ENCODE measurements at places on chromosomes 5 and 9.

GRCh38 chr9:129568560-129569501 is 52.1 kb downstream of the C9orf50 start:
- DNase-seq: no peak

DNA sequence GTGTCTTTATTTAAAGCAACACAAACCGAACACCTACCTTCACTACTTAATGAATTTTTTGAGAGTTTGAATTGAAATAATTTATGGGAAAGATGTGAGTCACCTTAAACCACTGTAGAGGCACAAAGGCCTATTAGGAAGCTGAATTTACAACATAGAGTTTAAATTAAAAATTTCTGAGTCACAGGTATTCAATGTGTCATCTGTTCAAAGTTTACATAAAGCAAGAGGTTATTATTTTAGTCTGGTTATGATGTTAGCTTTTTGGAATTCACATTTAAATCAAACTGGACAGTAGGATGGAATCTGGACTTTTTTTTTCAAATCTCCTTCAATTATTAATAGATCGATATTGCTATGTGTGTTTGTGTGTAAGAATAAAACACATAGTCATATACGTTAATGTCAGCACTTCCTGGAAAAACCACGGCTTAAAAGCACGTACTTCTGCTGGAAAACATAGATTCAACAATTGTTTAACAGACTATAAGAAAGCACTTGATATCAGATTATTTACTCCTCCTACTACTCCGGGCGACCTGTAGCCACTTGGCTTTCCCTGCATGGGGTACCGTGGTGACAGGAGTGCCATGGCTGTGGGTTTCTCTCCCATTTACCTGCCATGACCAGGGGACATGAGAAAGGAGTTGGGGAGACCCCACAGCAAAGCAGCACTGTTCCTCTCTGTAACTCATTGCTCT is 638.6 kb downstream of the SEMA5A start:
- DNase-seq: no peak

DNA sequence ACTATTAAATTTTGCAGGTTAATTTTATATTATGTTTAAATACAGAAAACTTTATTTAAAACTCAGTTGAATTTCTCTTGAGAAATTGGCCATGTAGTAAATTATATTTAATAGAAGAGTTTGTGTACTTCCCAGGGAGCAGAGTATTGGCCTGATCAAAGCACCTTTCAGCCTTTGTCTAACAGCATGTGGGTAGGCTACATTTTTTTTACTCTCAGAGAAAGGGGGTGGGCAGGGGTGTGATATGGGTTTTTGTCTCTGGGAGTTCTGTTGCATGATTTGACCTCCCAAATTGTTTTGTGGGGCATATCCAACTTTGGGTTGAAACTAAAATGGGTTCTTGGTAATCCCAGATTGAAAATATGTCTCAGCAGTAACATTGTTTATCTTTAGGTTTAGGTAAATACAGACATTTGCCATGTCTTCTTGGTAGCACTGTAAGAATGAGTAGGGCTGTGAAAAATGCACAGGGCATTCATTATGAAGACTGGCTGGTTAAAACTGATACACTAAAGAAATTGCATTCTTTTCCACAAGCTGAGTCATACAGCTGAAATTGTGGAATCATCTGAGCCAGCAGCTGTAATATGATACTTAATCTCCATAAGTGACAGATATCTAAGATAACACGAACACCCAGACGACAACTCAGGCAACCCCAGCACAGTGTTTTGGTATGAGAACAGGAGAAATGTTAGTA is 75.4 kb upstream of the CDKN2B start:
- DNase-seq: no peak

DNA sequence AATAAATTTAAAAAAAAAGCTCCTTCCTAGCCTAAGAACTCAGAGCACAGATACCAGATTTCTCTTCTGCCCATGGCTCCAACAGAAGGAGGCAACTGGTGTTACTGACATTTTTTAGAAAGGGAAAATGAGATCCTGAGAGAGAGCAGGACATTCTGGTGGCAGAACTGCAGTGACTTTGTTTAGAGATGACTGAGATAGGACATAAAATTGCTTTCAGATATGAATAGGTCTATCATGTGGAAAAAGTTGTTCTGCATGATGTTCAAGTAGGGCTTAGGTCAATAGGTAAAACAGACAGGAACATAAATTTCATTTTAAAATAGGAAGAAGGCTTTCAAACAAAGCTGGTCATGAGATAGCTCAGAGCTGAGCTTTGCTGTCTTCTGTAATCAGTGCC is 49.6 kb downstream of the NIPAL4 start:
- DNase-seq: no peak

DNA sequence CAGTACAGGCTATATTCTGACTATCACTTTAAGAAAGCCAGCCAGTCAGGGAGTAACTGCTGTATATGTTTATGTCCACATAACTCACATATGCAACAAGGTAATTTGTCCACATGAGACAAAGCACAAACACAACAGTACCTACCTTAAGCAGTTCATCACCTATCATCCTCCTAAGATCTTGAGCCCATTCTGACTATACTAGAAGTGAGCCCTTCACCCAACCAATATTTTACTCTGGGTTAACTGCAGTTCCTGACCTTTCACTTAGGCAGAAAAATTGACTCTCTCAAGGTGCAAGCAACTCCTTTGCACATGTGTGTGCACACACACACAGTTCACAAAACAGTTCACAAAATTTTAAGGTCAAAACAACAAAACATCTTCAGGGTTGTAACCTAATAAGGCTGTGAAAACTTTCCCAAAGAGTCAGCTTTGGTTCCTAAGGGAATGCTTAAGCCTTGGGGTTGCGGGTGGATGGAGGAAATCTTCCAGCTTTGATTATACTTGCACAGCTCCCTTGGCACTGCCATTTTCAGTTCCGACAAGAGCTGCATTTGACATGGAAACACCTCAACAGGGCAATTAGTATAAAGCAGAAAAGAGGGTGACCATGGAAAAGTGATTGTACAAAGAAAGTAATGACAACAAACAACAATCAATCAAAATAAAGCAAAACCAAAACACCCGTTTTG is 215.3 kb downstream of the NFIB start:
- DNase-seq: no peak

- no peak for DNase-seq
These were observed 76.4 kb downstream of the SNX24 start for GRCh38 chr5:122921826-122922225.

DNA sequence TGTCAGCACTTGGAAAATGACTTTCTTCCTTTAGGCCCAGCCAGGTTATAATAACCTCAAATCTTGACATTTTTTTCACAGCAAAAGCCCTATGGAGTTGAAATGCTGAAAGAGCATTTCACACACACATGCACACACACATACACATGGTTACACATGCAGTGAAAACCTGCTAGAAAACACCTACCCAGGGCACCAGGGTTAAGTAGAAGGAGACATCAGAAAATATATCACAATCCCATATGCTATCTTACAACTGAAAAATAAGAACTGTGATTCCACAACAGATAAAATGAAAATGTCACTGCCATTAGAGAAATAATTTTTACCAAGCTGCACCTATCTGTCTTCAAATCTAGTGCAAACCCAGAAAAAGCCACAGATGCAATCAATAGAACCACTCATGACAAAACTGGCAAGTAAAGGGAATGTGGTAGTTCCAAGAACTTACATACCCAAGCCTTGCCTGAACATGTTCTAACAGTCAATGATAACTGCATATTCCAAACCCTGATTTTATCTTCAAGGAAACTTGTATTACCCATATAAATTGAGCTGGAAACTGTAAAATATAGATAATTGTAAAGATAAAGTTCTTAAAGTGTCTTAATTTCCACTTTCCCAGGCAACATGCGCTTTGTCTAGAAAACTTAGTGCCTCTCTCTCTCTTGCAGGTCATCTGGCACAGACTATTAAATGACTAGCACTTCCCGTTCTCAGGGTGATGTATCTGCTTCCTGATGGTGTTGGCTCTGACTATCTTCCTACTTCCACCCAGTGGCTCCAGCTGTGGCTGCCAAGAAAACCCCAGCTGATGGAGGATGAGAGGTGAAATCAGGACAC is 250.2 kb upstream of the PTGER4 start:
- no peak for DNase-seq

DNA sequence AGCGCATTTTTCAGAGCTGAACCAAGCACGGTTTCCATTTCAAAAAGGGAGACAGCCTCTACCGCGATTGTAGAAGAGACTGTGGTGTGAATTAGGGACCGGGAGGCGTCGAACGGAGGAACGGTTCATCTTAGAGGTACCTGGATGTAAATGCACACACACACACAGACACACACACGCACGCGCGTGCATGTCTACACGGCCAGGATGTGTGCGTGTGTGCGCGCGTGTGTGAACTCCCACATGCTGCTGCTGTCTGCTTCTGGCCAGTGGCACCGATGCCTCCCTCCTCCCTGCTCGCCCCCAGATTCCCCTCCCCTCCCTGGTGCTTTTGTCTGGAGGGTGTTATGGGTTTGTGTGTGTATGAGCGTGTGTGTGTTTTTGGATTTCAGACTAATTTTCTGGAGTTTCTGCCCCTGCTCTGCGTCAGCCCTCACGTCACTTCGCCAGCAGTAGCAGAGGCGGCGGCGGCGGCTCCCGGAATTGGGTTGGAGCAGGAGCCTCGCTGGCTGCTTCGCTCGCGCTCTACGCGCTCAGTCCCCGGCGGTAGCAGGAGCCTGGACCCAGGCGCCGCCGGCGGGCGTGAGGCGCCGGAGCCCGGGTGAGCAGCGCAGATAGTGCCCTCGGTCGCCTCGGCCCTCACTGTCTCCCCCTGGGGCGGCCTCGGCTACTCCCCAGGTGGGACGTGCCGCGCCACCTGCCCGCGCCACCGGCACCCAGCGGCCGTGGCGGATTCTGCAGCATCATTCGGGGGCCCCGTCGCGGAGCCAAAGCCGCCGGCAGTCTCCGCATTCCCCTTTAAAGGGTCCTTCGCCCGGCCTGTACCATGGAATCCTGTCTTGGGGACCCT is at the start of gene NTRK2:
Gene NTRK2, plus strand, starts transcription at position 442 of the 850 bp plus-strand sequence. CDS start 1,020 bp downstream, outside the sequence.
- no peak for DNase-seq

- DNase-seq: no peak
These were observed 5.1 kb downstream of the TLN1 start for GRCh38 chr9:35726931-35727330.

DNA sequence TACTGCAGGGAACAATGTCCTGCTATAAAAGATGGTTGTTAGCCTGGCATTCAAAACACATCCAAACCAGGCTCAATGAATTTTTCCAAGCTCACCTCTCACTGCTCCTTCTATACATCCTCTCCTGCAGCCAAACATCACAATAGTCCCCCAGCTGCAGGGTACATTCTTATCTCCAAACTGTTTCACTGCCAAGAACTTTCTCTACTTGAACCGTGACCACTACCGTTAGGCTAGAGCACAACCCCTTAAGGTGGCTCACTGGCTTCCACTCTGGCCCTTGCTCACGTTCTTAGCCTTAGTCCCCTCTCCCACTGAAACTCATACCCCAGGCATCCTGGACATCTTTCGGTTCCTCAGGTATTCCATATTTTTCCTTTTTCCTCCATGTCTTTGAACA is 29.0 kb upstream of the ANXA6 start:
- no peak for DNase-seq

- DNase-seq: no peak
These were observed 36.4 kb downstream of the PARP8 start for GRCh38 chr5:50702615-50703366.

- DNase-seq: no peak
These were observed 56.9 kb downstream of the AHRR start for GRCh38 chr5:378301-378891.

GRCh38 chr5:171149333-171149732 is 159.7 kb upstream of the TLX3 start:
- no peak for DNase-seq

DNA sequence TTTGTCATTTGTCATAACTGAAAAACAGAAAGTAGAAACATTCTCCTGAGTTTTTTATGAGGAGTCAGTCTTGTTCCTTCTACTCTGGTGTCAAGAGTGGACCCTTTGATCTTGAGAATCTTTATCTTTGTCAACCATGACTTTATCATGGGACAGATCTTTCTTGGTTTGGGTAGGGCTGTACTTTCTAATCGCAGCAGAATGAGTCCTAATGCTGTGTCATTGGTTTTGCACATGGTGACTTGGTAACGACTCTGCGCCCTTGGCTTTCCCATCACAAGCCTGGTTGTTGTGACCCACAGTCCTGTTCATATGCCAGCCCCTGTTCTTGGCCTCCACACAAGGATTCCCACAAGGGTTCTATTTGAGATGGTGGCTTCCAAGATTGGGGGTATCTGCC is 45.6 kb downstream of the AOPEP start:
- no peak for DNase-seq

DNA sequence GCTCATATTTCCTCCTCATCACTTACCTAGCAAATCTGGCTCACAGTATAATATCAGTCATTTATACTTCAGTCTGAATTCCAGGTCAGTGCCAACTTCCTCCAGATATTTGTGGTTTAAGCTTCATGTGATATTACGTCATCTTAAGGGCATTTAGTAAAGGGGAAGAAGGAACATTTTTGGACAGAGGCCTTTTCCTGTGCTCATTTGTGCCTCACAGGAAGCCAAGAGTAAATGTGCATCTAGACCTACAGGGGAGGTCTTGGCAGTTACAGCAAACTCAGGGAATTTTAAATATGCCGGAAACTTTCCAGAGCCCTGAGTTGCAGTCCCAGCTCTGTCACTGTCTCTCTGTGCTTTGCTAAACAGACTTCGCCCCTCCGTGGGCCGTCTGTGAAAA is 12.3 kb upstream of the KCNIP1 start:
- DNase-seq: no peak

DNA sequence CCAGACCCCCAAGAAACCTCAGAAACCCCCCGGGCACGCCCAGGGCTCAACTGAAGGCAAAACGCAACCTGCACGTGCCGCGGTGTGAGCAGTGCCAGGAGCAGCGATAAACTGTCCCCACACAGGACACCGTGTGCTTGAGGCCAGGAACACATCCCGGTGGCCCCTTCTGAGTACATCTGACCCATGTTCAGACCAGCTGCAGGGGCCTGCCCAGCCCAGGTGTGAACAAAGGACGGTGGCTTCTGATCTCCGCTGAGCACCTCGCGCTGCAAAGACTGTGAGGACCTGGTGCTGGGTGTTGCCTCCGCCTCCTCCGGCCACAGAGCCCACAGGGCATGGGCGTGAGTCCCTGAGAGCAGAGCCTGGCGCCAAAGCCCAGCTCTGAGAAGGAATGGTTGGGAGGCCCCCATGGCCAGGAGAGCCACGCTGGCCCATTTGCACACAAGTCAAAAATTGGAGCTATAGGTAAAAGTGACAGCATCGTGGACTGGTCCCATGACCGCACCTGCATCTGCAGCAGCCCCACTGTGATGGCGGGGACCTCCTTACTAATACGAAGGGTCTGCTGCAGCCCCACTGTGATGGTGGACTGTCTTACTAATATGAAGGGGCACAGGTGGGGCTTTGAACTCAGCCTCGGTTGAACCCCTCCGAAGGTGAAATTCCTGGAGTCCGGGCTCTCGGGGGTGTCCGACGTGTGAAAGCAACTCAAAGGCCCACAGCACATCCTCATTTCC is 31.5 kb downstream of the NDUFS6 start:
- no peak for DNase-seq

DNA sequence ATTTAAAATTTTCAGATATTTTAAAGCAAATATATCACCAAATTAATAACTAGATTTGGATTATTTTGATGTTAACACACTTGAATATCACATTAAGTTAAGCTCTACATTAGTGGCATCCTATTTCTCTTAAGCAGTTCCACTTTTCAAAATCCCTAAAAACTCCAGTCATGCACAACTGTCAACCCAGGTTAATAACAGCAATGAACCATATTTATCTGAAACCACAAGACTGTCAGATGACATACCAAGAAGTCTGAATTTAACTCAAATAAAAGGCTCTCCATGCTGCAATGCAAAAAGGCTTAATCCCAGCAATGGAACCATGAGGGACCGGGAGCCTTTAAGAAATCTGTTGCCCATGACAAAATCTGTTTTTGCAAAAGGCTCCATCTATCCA is 27.5 kb downstream of the FNIP1 start:
- DNase-seq: no peak
